ENCODE measurements at places on chromosomes 7 and 10.

- DNase-seq: no peak
Measured at GRCh38 chr10:9547936-9548904, 1469.5 kb upstream of the CELF2 start.

DNA sequence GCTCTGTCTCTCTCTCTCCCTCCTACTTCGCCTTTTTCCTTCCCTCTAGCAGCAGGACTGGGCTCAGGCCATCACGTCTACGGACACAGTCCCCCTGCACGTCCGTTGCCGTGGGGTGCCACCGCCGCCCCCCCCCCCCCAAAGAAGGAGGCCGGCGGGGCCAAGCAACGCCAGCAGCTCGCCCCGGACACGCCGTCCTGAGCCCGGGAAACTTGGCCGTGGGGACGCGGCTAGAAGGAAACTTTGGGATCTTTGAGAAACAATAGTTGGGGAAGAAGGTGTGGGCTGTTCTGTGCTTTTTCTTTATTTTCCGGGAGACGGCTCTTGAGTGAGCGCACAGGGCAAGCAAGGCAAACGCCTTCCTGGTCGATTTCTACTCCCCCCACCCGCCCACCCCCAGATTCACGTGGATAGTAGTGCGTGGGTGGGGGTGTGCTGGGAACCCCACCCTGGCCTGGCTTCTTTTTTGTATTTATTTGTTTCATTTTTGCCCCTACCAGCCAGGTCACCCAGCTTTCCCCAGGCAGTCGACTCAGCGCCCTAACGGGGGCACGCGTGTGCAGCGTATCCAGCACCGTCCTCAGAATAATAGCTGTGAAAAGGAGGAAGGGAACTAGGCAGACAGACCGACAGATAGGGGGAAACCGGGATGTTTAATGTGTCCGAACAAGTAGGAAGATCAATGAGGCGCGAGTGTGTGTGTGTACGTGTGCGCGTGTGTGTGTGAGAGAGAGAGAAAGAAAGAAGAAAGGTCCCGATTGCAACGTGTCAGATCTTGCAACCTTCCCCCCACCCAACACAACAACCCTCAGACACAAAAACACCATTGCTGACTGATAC lies 1.4 kb downstream of the MXI1 start:
- DNase-seq: peak; percentile 48

GRCh38 chr10:90592638-90593302 lies 265.1 kb downstream of the HTR7 start:
- no peak for DNase-seq

GRCh38 chr7:154698726-154699291 lies 304.1 kb downstream of the PAXIP1 start:
- DNase-seq: no peak

- no peak for DNase-seq
Measured at GRCh38 chr7:128672927-128673517, 930 bp downstream of the GARIN1A start.

GRCh38 chr7:149414745-149415390 lies 46.0 kb downstream of the ZNF777 start:
- peak; percentile 68 for DNase-seq
